ENCODE measurements at places on chromosomes 7 and 10.

DNA sequence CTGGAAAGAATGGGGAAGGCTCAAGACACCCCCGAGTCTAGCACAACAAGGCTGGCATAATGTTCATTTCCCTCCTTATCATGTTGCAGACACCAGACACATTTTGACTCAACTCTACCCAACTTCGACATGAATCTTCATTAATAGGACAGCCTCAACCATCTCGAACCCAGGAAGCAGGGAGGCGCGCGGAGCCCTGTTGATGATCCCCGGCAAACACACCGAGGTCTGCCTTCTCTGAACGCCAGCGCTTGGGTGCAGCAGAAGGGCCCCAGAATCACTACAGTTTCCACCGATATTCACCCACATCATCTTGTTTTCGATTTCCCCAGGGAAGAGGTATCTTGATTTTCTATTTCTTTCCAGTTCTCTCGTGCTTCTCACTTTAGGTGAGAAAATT lies 563.6 kb downstream of the TCERG1L start:
- no peak for DNase-seq

GRCh38 chr7:3754493-3755341 lies 453.7 kb downstream of the SDK1 start:
- no peak for DNase-seq

DNA sequence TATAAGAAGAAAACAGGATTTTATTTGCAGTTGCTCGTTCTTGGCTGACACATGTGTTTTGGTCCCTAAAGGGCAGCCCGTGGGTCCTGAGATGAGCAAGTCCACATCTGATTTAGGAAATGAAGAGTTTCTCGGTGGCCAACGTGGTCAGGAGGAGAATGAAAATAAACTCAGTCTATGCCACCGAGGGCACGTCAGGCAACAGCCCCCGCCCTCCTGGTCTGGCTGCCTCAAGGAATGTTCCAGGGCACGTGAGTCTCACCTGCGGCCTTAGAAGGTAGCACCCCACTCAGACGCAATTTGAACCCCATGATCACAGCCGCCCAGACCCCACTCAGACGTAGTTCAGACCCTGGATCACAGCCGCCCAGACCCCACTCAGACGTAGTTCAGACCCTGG lies 197.2 kb downstream of the ADARB2 start:
- DNase-seq: no peak

GRCh38 chr7:7969306-7970236 lies 975 bp downstream of the GLCCI1 start:
- peak; percentile 28 for DNase-seq

GRCh38 chr10:17662193-17663138 lies 18.5 kb downstream of the STAM start:
- DNase-seq: no peak

DNA sequence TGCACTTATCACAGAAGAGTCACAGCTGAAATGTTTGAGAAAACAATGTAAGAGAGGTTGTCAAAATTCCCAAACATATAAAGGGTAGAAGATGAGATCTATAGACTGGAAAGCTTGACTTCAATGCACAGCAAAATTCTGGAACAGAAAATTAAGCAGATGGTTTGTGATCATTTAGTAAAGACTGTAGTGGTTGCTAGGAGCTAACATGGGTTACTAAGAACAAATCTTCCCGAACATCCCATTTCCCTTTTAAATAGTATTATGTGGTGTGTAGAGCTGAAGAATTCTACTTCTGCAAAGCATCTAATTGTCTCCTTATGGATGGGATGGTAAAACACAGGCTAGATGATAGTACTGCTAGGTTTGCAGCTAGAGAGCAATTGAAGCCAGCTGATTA lies 312.3 kb downstream of the CAMK1D start:
- DNase-seq: no peak

GRCh38 chr10:110075686-110076085 lies 67.9 kb downstream of the ADD3 start:
- no peak for DNase-seq

DNA sequence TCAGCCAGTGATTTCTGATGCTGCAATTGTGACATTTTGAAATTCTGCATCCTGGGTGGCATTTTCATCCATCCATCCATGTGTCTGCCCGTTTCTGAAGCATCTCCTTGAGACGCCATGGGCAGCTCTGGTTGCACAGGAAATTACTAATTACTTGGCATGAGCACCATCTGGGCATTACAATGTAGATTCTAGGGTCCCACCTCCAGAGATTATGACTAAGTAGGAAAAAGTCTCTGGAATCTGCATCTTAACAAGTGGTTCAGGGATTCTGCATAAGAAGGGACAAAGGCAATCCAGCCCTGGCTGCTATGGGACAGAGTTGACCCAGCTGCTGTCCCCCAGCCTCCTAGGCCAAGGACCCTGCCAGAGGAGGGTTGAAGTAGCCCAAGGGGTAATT lies 65.3 kb downstream of the CUZD1 start:
- no peak for DNase-seq

- peak; percentile 23 for DNase-seq
Measured at GRCh38 chr10:23368816-23369640, 24.4 kb upstream of the C10orf67 start.

DNA sequence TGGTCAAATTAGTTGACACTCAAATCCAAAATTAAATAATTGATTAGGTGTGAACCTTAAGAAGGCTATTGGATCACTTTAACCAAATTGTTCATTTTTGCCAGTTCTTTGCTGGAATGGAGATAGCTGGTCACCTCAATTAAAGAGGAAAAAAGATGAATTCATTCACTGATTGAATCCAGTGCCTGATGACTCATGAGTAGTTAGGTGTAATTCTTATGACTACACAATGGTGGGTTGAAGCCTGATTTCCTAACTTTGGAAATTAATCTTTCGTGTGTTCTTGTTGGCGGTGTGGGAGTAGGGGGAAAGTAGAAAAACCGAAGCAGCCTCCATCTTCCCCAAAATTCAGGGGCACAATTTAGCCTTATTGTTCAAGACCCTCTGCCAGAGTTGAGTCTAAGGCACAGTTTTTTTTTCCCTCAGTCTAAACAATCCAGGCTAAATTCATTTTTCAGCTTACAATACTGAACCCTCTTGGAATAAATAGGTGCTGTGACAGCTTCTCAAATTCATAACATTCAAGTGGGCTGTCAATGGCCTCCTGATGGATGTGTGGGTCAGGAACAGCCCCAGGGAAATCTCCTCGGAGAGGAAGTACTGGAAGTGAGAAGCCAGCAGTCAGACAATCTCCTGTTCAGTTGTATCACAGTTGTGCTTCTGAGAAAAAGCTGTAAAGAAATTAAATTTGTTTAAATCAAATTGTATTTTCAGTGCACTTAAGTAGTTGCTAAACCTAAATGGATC lies 356.6 kb downstream of the BBS9 start:
- no peak for DNase-seq

- no peak for DNase-seq
Measured at GRCh38 chr7:38147005-38147404, 31.0 kb upstream of the STARD3NL start.

DNA sequence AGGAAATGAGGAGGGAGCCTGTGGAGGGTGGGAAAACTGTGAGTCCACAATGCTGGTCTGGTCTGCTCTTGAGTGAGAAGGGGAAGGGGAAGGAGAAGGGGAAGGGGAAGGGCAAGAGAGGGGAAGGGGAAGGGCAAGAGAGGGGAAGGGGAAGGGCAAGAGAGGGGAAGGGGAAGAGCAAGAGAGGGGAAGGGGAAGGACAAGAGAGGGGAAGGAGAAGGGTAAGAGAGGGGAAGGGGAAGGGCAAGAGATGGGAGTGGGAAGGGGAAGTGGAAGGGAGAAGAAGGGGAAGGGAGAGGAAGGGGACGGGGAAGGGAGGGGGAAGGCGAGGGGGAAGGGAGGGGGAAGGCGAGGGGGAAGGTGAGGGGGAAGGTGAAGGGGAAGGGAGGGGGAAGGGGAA lies 213.2 kb downstream of the GRM8 start:
- DNase-seq: no peak

DNA sequence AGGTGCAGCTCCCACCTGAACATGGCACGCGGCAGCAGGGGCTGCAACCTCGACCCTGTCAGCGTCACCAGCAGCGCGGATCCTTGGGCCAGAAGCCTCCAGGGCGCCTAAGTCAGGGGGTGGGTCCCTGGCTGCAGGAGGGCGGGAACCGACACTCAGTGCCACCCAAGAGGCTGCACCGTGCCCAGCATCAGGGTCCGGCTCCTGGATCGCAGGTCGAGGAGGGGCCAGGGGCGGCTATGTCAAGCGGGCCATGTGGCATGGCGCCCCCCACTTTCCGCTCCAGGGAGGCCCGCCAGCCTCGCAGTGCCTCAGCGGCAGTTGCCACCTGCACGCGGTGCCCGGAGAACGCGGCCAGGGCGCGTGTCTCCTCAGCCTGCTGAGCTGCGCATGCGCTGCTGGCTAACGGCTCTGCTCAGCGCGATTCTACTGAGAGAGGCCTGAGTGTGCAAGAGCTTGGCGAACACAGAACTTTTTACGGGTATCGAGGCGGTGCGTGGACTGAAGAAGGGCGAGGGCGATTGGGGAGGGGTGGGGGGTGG lies at the start of gene ANKRD30A:
Gene ANKRD30A (plus strand): TSS at position 408 of the 542 bp plus-strand sequence. CDS start 190 bp downstream, outside the sequence.
- no peak for DNase-seq

- DNase-seq: no peak
Measured at GRCh38 chr7:31991846-31992245, 78.4 kb downstream of the PDE1C start.

GRCh38 chr7:46955531-46955930 lies 626.4 kb downstream of the TNS3 start:
- DNase-seq: no peak

DNA sequence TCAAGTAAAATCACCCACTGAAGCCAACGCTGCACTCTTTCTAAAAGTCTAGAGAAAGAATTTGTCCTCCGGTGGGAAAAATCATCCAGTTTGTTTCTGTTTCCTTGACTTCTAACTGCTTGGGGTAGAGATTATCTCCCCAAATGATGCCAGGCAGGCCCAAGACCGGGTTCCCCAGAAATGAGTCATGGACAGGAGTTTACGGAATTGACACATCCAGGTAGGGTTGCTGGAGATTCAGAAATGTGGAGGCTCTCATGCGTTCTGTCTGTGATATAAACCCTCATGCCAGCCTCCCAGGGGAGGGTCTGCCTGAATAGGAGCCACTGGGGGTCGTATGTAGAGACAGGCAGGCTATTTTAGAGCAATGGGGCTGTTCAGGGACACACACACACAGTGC lies 230.9 kb downstream of the TCERG1L start:
- no peak for DNase-seq

- no peak for DNase-seq
Measured at GRCh38 chr10:24351961-24352360, 143.0 kb downstream of the KIAA1217 start.

GRCh38 chr7:83677180-83677866 lies 28.4 kb upstream of the SEMA3E start:
- DNase-seq: no peak

- no peak for DNase-seq
Measured at GRCh38 chr10:75531571-75532031, 100.2 kb downstream of the LRMDA start.

- no peak for DNase-seq
Measured at GRCh38 chr10:44293842-44294241, 91.1 kb downstream of the CXCL12 start.

DNA sequence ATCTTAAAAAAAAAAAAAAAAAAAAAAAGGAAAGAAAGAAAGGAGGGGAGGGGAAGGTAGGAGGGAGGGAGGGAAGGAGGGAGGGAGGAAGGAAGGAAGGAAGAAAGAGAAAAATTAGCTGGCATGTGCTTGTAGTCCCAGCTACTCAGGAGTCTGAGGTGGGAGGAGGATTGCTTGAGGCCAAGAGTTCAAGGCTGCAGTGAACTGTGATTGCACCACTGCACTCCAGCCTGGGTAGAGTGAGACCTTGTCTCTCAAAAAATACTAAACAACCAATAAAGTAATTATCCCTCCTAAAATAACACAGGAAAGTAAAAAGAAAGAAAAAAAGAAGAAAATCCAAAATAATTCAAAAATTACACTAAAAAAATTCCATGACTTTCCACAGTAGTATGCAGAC lies 13.8 kb upstream of the NRF1 start:
- DNase-seq: no peak

GRCh38 chr10:63763744-63764143 lies 242.5 kb downstream of the REEP3 start:
- no peak for DNase-seq

GRCh38 chr7:99380823-99381663 lies 6.5 kb downstream of the ARPC1B start:
- peak; percentile 87 for DNase-seq

- no peak for DNase-seq
Measured at GRCh38 chr10:63752318-63752717, 231.1 kb downstream of the REEP3 start.

GRCh38 chr10:17766731-17767130 lies 14.7 kb downstream of the TMEM236 start:
- DNase-seq: no peak

DNA sequence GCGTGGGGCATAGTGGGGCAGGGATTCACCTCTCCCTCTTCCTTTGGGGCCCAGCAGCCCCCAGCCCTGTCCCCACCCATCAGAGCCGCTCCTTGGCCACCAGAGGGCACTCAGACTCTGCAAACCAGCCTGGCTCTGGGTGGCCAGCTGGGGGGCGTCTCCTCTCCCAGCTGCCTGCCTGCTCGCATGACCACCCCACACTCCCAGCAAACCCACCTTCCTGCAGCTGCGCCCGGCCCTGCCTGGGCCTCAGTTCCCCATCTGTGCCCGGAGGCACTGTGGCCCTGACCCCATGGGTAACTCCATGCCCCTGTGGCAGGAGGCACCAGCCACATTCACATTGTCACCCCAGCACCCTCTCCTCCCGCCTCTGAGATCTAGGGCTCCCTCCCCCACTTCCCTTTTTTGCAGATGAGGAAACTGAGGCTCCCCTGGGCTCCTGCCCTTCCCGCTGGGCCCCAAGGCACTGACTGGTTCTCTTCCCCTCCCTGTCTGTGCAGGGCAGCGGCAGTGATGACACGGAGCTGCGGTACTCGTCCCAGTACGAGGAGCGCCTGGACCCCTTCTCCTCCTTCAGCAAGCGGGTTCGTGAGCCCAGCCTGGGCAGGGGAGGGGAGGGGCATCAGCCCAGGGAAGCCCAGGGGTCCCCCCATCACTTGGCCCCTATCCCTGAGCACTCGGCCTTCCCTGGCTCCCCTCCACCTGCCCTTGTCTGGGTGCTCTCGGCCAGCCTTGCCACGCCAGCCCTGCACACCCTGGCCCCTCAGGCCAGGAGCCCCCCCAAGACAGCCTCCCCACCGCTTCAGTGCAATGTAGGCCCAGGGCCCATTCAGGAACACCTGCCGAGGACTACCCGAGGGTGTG lies 6.9 kb upstream of the SH2B2 start:
- peak; percentile 87 for DNase-seq

- no peak for DNase-seq
Measured at GRCh38 chr10:123544986-123545385, 121.2 kb upstream of the GPR26 start.

GRCh38 chr7:148334959-148335577 lies 255.5 kb upstream of the C7orf33 start:
- no peak for DNase-seq

GRCh38 chr10:72146071-72146470 lies 57.7 kb upstream of the SPOCK2 start:
- DNase-seq: no peak

DNA sequence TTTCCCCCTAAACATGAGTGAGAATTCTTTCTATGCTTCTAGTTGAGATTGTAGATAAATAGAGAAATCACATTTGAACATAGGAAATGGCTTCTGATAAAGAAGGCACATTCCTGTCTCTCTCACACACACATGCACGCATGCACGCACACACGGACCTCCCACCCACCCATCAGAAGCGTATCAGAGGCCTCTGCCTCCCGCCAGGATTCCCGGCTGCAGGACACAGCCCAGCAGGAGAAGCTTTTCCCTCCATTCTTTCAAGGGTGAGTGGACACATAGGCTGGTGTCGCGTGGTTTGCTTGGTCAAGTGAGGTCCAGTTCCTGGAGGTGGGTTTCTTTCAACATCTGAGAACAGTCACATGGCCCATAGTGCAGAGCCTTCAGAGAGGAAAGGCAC lies 34.2 kb downstream of the KLF6 start:
- no peak for DNase-seq

GRCh38 chr7:100968650-100969049 lies 715 bp upstream of the MUC12 start:
- no peak for DNase-seq
